ENCODE measurements at places on chromosomes 6 and 20.

DNA sequence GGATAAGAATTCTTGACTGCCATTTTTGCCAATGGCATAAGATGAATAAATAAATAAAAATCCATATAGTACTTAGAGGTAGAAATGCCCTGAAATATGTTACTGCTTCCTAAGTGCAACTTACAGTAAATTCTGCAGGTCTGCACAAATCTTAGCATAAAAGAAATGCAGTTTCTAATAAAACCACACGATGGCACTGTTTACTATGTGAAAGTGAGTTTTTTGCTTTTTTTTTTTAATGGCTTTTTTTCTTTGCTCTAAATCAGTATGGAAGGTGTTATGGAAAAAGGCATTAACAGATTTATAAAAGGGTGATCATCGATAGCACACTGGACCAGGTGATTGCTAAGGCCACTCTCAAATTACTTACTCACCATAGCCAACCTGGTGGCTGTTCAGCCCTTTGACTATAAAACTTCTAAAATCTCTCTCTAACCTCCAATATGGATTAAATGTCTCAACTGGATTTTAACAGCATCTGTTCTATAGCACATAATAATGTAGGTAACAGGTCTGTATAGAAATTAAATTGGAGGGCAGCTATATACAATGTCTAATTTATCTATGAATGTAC is 45.8 kb downstream of the AHI1 start:
- DNase-seq = no peak

DNA sequence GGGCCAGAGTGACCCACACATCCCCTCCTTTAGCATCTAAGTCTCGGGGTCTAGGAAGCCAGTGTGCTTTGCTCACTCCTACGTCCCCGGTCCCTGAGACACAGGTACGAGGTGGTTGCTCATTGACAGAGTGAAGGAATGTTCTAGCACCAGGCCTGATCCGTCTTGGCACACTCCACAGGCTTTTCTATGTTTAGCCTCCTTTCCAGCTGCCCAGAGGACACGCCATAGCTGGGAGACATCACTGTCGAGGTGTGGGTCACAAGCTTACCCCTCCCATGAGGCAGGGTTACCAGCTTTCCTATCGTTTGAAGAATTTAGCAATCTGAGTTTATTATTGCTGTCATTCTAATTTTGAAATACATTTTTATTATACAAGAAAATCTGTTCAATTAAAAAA is 30.4 kb upstream of the IER3 start:
- no peak for DNase-seq

- peak; percentile 39 for DNase-seq
Observed at GRCh38 chr6:52994839-52995088, 320 bp downstream of the GSTA4 start.

DNA sequence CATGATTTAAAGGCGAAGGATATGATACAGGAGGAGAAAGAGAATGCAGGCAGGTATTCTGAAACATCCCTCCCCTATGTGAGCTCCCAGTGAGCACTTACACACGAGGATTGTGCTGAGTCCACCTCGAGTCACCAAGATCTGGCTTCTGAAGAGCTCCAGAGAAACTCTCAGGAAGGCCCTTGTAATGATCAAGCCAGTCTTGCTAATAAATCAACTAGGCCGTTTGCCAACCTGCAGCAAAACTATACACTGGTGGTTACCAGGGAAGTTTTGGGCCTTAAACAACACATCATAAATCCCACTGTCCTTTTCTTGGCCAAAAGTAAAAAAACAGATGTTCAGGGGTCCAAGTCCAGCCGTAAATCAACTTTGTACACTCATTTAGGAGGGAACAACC is 79.2 kb downstream of the STXBP5 start:
- no peak for DNase-seq

DNA sequence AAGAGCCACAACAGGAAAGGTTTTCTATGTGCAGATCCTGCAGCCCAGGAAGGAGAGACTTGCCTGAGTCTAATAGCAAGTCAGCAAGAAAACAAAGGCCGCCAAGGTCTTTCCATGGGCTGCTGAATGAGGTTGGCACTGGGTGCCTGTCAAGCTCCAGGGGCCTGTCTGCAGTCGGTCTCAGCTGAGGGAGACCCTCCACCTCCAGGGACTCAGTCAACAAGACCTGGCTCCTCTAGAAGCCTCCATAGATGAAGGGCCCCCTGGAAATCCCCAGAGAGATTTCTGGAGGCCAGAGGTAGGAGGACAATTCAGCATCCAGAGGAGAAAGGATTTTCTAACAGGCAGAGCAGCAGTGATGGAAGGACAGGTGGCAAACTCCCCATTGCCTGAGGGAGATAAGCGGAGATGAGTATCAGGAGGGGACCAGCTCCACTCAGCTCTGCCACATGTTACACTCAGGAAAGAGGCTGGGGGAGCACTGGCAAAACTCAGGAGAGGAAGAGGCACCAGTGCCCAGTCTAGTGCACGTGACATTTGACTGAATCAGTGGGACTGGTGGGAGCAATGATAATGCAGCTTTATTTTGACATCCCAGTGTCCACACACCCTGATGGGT is 33.5 kb upstream of the FKBP1A start:
- no peak for DNase-seq

- no peak for DNase-seq
Observed at GRCh38 chr6:11632795-11633511, 95.4 kb downstream of the TMEM170B start.

DNA sequence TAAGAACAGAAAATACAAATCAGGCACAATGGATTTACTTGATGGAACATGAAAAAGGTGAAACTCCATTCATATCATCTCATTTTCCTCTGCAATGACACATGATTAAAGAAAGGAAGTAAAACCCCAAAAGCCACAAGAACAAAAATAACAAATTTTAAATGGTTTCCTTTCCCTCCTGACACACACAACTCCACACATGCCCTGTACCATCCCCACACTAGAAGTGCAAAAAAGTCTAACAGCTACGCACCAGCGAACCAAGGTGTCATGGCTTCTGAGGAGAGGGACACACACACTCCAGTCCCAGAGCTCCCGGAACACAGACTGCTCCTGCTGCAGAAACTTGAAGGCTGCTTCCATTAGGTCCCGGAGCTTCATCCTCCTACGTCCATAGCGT is 25.3 kb downstream of the MDN1 start:
- no peak for DNase-seq

GRCh38 chr6:6734479-6735465 is 146.3 kb downstream of the LY86 start:
- no peak for DNase-seq

DNA sequence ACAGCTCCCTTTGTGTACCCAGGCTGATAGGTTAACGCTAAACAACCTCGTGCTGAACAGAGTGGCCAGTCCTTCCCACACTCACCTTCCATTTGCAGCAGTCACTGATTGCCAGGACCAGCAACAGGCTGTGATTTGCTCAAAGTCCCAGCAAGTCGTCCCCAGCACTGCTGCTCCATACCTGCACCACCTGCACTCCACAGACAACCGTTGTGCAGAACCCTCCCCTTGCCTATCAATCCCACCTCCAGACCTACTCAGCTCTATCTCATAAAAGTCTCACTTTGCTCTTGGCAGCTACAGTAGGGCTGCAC is 43.1 kb upstream of the SCML4 start:
- no peak for DNase-seq

- DNase-seq = no peak
Observed at GRCh38 chr20:33713865-33714367, 6.2 kb downstream of the PXMP4 start.

DNA sequence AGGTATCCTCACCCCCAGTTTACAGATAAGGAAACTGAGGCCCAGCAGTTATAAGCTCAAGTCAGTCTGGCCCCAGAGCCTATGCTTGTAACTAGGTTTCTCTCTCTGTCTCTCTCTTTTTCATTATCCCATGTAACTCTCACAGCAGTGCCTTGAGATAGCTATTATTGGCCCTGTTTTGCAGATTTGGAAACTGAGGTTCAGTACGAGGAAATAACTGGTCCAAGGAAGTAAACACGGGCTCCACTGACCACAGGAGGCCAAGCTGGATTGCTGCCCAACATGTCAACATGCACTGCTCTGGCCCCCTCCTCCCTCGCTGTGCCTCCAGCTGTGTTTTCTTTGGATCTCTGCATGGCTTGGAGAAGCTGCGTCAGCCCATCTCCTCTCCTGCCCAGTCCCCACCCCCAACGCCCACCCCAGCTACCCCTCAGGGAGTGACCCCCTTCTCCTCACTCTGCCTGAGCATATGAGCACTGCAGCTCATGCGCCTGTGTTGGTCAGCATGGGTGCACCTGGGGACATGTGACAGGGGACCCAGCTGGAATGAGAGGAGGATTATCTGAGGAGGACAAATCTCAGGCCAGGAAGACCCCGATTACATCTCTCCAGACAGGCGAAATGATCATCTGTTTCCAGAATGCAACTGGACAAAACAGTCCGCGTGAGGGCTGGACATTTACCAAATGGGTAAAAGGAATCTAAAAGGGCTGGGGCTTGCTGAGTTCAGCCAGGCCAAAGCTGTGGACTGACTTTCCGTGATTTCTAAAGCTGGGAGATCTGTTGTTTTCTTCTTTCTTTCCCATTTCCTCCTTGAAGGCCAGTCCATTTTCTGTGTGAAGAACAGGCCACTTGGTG is 7.8 kb upstream of the PLTP start:
- no peak for DNase-seq

DNA sequence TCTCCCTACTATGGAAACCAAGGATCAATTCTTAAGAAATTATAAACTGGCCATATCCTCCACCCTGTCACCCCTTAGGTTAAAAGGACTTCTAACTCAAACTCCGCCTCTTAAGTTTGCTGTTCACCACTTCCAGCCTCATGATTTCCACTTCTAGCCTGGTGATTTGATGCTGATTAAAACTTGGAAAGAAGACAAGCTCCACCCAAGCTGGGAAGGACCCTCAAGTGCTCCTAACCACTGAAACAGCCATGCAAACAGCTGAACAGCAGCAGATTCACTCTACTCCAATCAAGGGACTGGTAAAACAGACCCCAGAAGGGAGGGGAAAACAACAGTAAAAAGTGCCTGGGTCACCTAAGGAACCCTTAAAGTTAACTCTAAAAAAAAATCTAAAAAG is 10.3 kb downstream of the LCA5 start:
- no peak for DNase-seq

DNA sequence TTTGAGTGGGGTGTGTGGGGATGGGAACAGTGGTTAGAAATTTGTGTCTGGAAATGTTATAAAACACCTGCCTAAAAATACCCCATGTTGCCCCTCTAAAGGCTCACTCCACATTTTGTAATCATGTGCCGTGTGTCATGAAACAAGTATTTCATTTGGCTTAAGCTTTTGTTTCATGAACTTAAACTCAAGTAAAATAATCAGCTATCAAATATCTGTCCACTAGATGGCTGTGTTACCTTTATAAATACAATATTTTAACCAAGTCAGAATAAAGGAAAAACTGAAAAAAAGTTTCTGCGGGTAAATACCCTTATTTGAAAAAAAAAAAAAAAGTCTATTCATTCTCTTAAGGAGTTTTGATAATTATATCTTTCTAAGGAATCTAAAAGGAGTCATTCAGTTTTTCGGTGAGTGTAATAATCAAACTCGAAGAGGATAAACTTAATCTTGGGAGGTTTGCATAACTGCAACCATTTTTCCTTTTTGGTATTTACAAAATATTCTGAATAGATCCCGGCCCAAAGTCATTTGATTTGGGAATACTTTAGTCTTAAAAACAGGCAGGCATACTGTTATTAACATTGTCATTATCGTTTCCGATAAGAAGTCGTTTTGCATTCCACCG is 29.9 kb upstream of the MTRF1L start:
- no peak for DNase-seq

- no peak for DNase-seq
Observed at GRCh38 chr6:157047328-157047727, 270.1 kb downstream of the ARID1B start.

GRCh38 chr6:113995634-113996033 is 24.7 kb upstream of the HDAC2 start:
- DNase-seq = no peak

DNA sequence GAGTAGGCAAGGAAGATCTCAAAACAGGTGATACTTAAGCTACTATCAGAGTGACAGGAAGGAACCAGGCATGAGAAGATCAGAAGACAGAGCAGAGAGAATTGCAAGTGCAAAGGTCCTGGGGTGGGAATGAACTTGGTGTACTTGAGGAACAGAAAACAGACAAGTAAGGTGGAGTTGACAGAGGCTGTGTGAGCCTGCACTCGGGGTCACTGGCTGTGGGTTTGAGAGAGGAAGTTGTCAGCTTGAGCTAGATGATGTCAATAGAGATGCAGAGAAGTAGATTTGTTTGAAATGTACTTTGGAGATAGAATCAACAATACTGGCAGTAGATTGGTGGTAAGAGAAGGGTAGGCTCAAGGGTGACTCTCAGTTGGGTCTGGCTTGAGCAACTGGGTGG is 209.5 kb downstream of the CLIC5 start:
- DNase-seq = no peak

DNA sequence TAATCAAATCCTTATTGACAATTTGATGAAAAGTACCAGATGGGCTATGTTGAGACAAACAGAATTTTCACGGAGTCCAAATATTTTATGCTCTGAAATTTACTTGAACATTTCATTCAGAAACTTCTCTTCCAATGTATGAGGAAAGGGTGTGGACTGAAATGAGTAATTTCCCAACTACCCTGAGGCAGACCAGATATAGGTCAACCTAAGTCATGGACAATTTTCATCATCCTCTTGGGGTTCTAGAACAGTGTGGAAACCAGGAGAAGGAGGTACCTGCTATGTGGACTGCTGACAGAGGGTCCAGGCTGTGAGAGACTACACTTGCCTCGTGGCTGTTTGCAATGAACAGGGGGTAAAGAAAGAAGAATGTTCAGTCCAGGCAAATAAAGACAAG is 323.0 kb downstream of the ESR1 start:
- no peak for DNase-seq

Measured in hypothalamus (tissue), 51 donors.